ENCODE measurements at places on chromosomes 4 and X.

DNA sequence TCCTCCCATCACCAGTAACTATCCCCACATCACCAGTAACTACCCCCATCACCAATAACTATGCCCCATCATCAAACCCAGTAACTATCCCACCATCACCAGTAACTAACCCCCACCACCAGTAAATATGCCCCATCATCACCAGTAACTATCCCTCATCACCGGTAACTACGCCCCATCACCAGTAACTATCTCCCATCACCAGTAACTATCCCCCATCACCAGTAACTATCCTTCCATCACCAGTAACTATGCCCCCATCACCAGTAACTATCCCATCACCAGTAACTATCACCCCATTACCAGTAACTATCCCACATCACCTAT is 2.9 kb downstream of the ASMTL start:
- DNase-seq: no peak

- DNase-seq: no peak
These were observed 21.3 kb downstream of the PIN4 start for GRCh38 chrX:72202792-72203401.

DNA sequence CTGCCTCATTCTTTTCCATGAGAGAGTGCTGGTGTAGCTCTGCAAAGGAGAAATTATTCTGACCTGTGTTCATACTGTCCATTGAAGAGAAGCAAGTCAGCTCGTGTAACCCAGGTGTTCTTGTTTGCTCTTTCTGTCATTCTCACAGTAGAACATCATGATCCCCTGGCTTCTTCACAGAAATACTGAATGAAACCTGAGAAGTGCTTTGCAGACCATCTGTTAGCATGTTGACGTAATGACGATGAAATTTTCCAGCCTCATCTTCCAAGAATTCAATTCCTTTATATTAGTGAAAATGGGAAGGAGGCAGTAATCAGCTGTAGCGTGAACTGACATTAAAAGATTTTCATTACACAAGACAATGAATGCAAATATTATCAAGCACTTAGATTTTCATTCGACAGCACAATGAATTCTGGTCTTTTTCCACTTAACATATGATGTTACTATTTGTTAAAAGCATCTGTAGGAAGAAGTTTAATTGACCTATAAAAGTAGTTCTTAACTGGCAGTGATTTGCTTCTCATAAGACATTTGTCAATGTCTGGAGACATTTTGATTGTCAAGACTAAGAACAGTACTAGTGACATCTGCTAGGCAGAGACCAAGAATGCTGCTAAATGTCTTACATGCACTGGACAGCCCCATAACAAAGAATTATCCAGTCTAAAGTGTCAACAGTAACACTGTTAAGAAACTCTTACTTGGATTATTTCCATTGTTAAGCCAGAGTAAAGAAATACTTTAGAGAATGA is 246.3 kb downstream of the BANK1 start:
- peak; percentile 85 for DNase-seq

- peak; percentile 0 for DNase-seq
These were observed 1052.1 kb upstream of the PCDH10 start for GRCh38 chr4:132097041-132097440.

DNA sequence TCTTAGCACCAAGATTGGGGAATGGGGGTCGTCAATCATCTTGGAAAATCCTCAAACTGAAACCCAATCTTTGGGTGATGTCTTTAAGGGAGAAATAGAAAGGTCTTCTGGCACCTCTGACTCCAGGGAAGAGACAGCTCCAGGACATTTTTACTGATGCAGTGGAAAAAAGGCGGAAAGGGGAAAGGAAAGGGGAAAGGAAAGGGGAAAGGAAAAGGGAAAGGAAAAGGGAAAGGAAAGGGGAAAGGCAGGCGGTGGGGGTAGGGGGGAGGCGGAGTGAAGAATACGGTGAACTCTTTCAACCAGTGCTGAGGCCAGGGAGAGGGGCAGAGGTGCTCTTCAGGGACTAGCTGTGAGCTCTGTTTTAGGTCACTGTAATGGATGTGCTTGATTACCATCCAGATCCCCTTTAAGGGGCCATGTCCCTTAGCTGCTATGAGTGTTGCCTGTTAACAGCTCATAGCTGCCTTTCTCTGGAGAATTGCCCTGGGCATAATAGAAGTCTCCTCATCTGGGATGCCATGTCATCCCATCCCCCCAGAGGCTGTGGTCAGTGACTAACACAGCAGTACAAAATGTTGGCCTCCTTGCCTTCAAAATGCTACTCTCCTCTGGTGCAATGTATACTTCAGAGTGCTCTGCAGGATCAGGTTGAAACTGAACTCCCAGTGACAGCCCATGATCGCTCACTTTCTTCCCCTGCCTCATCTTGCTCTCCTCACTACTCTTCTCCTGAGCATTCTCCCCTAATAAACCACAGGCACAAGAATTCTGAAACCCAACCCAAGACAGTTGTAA is 92.4 kb upstream of the AP1S2 start:
- DNase-seq: no peak

Data from tongue (tissue), 3 donors.